K562 (cell line): ENCODE measurements at places on chromosomes 4 and X.

GRCh38 chr4:187632260-187632995, 363.1 kb upstream of the ZFP42 start:
- DNase-seq = no peak
- H3K27me3 ChIP-seq = no peaks in the 10 kb centered on the region
- no peaks in the 10 kb centered on the region for H3K4me1 ChIP-seq
- H3K36me3 ChIP-seq = no peaks in the 10 kb centered on the region

- no peaks in the 10 kb centered on the region for H3K27me3 ChIP-seq
- H3K4me1 ChIP-seq = no peaks in the 10 kb centered on the region
- DNase-seq = no peak
- H3K4me3 ChIP-seq = no peak overlapping the region
- no peak overlapping the region for H3K27ac ChIP-seq
These were observed 13.5 kb downstream of the TEX13B start for GRCh38 chrX:107968623-107969022.

- H3K27me3 ChIP-seq = no peaks in the 10 kb centered on the region
- H3K4me1 ChIP-seq = 0 out of 3 replicates have a peak, but pooled peaks cover 2% of the 10 kb centered on the region
- no peak overlapping the region for H3K4me3 ChIP-seq
- H3K36me3 ChIP-seq = no peaks in the 10 kb centered on the region
- no peak overlapping the region for H3K27ac ChIP-seq
These were observed 10.5 kb upstream of the THOC2 start for GRCh38 chrX:123743312-123743711.

- no peaks in the 10 kb centered on the region for H3K27me3 ChIP-seq
- H3K36me3 ChIP-seq = no peaks in the 10 kb centered on the region
- DNase-seq = no peak
- H3K27ac ChIP-seq = no peak overlapping the region
- no peaks in the 10 kb centered on the region for H3K4me1 ChIP-seq
- no peak overlapping the region for H3K4me3 ChIP-seq
These were observed 111.2 kb downstream of the TTC29 start for GRCh38 chr4:146834263-146835034.

GRCh38 chr4:105116616-105117319, 29.9 kb upstream of the TET2 start:
- H3K4me1 ChIP-seq = no peaks in the 10 kb centered on the region
- no peaks in the 10 kb centered on the region for H3K27me3 ChIP-seq
- no peak overlapping the region for H3K4me3 ChIP-seq
- no peak overlapping the region for H3K27ac ChIP-seq
- no peak for DNase-seq
- H3K36me3 ChIP-seq = no peaks in the 10 kb centered on the region

GRCh38 chr4:127642169-127642568, 9.4 kb downstream of the INTU start:
- H3K36me3 ChIP-seq = peaks cover 9% of the 10 kb centered on the region; the same call in 2 of the 3 replicates
- no peak overlapping the region for H3K4me3 ChIP-seq
- no peak overlapping the region for H3K27ac ChIP-seq
- H3K27me3 ChIP-seq = no peaks in the 10 kb centered on the region

DNA sequence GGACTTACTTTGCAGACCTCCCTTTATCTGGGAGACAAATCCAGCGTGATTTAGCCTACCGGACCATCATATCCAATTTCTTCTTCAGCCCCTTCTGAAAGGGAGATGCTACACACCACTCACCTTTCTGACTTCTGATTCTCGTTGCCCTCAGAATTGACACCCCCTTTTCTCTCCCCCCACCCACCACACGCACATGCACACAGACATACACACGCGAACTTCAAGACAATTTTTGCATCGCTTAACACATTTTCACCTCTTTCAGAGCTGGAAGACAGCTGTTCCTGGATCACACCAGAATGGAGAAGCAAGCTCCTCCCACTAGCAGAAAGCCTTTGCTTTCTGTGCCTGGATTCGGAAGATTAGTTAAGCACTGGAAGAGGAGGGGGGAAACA, 1.0 kb upstream of the SNCA start:
- no peak for DNase-seq
- H3K27me3 ChIP-seq = no peaks in the 10 kb centered on the region
- no peaks in the 10 kb centered on the region for H3K36me3 ChIP-seq
- H3K4me1 ChIP-seq = no peaks in the 10 kb centered on the region

GRCh38 chr4:150238591-150238990, 160.3 kb downstream of the DCLK2 start:
- H3K4me1 ChIP-seq = no peaks in the 10 kb centered on the region; the same call in 2 of the 3 replicates
- H3K27me3 ChIP-seq = peaks cover 8% of the 10 kb centered on the region; the same call in 1 of the 3 replicates
- no peak overlapping the region for H3K4me3 ChIP-seq

DNA sequence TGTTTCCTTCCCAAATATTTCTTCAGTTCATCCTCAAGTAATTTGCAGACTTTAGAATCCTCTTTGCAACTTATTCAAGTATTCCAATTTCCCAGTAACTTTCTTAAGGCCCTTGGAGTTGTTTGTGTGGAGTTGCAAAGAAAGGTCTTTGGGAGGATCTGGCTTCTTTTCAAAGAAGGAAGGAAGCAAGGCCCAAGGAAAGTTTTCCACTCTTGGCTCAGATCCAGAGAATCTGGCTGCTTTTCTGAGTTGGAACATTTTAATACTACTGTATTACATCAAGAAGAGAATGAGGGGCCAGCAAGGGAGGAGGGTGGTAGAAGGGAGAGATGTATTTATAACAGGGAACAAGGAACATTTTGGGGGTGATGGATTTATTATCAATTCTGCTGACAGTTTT, 10.5 kb downstream of the CDX4 start:
- no peak overlapping the region for H3K27ac ChIP-seq
- no peak overlapping the region for H3K4me3 ChIP-seq
- no peaks in the 10 kb centered on the region for H3K36me3 ChIP-seq
- H3K4me1 ChIP-seq = no peaks in the 10 kb centered on the region
- DNase-seq = no peak

- no peak overlapping the region for H3K27ac ChIP-seq
- H3K36me3 ChIP-seq = no peaks in the 10 kb centered on the region
- no peaks in the 10 kb centered on the region for H3K4me1 ChIP-seq
- no peak overlapping the region for H3K4me3 ChIP-seq
- H3K27me3 ChIP-seq = no peaks in the 10 kb centered on the region
- DNase-seq = peak; percentile 15
These were observed 158.1 kb upstream of the MAMLD1 start for GRCh38 chrX:150205011-150205410.

DNA sequence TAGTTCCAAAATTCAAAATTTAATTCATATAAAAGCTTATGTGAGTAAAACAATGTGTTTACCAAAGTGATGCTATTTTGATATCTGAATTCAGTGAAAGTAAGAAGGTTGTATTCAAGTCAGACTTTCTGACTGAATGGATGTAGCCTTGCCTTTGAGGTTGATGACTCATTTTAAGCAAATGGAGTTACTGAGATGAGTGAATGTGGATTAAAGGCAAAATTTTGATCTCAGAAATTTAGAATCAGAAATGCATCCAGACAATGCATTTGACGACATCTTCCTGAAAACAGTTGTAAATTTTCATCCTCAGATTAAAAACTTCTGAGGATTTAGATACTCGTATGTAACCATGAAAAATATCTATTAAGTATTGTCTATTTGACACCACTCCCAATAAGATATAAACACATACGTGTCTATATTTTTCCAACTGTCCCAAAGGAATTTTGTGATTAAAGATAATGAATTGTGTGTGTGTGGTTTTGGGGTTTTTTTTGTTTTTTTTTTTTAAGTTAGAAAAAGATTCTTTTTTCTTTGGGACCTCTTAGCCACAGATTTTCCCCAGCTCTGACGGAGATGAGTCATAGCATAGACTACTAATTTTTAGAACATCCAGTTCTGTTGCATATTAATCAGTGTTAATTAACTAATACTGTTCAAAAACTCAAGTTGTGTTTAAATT, 34.4 kb downstream of the NFKB1 start:
- H3K4me3 ChIP-seq = no peak overlapping the region
- H3K27me3 ChIP-seq = no peaks in the 10 kb centered on the region
- DNase-seq = no peak
- no peak overlapping the region for H3K27ac ChIP-seq
- peaks cover 4% of the 10 kb centered on the region; the same call in 1 of the 3 replicates for H3K36me3 ChIP-seq
- H3K4me1 ChIP-seq = no peaks in the 10 kb centered on the region

DNA sequence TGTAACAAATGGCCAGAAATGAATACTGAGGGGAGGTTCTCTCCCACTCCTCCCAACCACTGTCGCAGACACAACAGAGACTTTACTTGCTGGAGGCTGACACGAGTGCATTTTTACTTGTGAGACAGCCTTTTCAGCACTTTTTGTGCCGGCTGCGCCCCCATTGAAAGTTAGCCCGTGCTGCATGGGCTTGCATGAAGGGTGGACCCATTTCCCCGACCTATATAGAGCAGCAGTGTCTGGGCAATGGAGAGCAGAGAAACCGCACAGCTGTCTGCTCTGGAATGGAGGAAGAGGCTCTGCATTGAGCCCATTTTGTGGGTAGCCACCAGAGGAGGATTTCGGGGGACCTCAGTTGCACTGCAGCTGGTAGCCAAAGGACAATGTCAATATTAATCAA, 208.8 kb downstream of the UGT8 start:
- no peak overlapping the region for H3K4me3 ChIP-seq
- no peaks in the 10 kb centered on the region for H3K27me3 ChIP-seq
- H3K36me3 ChIP-seq = no peaks in the 10 kb centered on the region
- H3K27ac ChIP-seq = no peak overlapping the region

DNA sequence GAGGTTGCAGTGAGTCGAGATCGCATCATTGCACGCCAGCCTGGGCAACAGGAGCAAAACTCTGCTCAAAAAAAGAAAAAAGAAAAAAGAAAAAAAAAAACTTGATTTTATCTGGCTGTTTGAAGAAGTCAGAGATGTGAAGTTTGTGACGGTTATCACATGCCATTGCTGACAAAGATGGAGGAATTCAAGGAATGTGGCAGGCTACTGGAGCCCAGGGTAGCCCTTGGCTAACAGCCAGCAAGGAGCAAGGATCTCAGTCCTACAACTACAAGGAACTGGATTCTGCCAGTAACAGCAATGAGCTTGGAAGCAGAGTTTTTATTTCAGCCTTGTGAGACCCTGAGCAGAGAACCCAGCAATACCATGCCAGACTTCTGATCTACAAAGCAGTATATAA, 24.3 kb upstream of the TET2 start:
- DNase-seq = peak; percentile 14
- no peak overlapping the region for H3K4me3 ChIP-seq
- H3K27me3 ChIP-seq = no peaks in the 10 kb centered on the region

DNA sequence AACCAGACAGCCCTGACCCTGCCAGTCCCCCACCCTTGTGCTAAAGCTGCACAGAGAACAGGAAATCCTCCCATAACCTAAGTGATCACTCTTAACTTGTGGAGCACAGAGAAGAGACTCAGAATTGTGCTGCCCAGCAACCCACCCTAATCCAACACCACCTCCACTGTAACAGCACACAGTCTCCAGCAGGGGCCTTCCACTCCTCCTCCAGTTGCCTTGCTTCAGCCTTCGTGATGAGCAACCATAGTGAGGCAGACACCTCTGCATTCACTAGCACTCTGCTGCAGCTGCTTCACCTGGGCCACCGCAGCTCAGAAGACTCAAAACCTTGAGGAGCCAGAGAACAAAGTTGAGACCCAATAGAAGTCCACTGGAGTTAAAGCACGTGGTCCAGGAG, 7.9 kb upstream of the UGT2B4 start:
- no peaks in the 10 kb centered on the region for H3K36me3 ChIP-seq
- no peaks in the 10 kb centered on the region for H3K27me3 ChIP-seq
- H3K4me3 ChIP-seq = no peak overlapping the region
- no peak overlapping the region for H3K27ac ChIP-seq
- no peaks in the 10 kb centered on the region for H3K4me1 ChIP-seq

DNA sequence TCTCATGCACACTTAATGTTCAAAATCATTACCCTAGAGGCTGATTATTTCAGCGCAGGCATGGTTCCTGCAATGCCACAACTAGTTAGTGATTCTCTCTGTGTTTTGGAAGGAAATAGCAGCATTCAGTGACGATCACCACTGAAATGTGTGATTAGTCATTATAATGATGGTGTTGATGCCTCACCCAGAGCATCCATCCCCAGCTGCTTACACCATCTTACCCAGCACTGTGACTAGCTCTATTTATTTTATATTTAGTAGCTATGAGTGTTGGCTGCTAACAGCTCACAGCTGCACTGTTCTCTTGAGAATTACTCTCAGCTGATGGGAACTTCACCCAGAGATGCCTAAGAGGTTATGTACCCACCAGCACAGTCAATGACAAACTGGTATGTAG, 60.5 kb upstream of the TSPAN7 start:
- no peaks in the 10 kb centered on the region for H3K27me3 ChIP-seq
- H3K4me1 ChIP-seq = no peaks in the 10 kb centered on the region
- H3K27ac ChIP-seq = no peak overlapping the region
- no peak for DNase-seq
- H3K4me3 ChIP-seq = no peak overlapping the region

- H3K27me3 ChIP-seq = no peaks in the 10 kb centered on the region
- H3K4me3 ChIP-seq = peak overlapping the region; percentile 4; the same call in 1 of the 2 replicates
- H3K4me1 ChIP-seq = no peaks in the 10 kb centered on the region
- no peaks in the 10 kb centered on the region for H3K36me3 ChIP-seq
These were observed 1.0 kb downstream of the ARMCX1 start for GRCh38 chrX:101551380-101551767.

- no peaks in the 10 kb centered on the region for H3K36me3 ChIP-seq
- no peak overlapping the region for H3K27ac ChIP-seq
- no peak overlapping the region for H3K4me3 ChIP-seq
- no peaks in the 10 kb centered on the region for H3K4me1 ChIP-seq
These were observed 942.3 kb upstream of the PRKX start for GRCh38 chrX:4655743-4656142.

GRCh38 chr4:128349921-128350320, 62.3 kb upstream of the PGRMC2 start:
- H3K36me3 ChIP-seq = no peaks in the 10 kb centered on the region
- peak; percentile 18 for DNase-seq
- H3K27me3 ChIP-seq = no peaks in the 10 kb centered on the region
- peaks cover 12% of the 10 kb centered on the region for H3K4me1 ChIP-seq

DNA sequence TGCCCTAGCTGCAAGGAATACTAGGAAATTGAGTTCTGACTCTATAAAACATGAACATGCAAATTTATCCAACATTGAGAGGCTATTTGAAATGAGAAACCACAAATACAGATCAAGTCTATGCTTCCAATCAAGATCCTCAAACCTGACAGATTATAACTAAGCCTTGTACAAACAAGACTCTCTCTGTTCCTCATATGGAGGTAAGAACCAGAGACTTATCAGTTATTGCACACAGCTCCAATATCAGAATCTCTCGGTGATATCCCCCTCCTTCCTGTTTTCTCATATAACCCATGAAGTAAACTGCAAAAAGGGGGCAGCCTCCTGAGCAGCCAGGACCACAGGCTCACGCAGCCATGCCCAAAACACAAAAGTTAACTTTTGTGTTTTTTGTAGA, 36.5 kb downstream of the FBXW7 start:
- H3K36me3 ChIP-seq = no peaks in the 10 kb centered on the region
- H3K4me3 ChIP-seq = no peak overlapping the region
- H3K4me1 ChIP-seq = no peaks in the 10 kb centered on the region
- H3K27me3 ChIP-seq = no peaks in the 10 kb centered on the region

GRCh38 chr4:82223715-82224114, 150.1 kb downstream of the HNRNPD start:
- H3K27me3 ChIP-seq = peaks cover 14% of the 10 kb centered on the region
- no peak overlapping the region for H3K4me3 ChIP-seq

DNA sequence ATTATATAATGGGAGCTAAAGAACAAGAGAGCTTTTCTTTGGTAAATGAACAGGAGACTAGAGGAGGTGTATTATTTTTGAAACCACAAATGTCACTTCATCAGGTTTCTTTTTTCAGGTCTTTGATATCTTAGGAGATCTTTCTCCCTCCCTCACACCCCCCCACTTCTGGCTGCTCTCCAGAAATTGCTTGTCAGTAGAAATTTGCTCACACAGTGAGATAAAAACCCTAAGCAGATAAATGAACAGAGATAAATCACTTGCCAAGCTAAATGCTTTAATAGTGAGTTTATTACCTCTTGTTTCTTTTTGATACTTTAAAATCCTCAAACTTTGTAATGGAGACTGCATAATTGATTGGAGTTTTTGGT, 421.2 kb upstream of the TENM3 start:
- H3K4me3 ChIP-seq = no peak overlapping the region
- H3K4me1 ChIP-seq = no peaks in the 10 kb centered on the region
- DNase-seq = no peak
- no peaks in the 10 kb centered on the region for H3K36me3 ChIP-seq
- no peak overlapping the region for H3K27ac ChIP-seq
